ENCODE measurements at places on chromosomes 6 and 20.

GRCh38 chr6:167965592-167966539 lies 31.6 kb upstream of the KIF25 start:
- DNase-seq = no peak

- no peak for DNase-seq
Measured at GRCh38 chr6:48388044-48388443, 277.0 kb upstream of the PTCHD4 start.

DNA sequence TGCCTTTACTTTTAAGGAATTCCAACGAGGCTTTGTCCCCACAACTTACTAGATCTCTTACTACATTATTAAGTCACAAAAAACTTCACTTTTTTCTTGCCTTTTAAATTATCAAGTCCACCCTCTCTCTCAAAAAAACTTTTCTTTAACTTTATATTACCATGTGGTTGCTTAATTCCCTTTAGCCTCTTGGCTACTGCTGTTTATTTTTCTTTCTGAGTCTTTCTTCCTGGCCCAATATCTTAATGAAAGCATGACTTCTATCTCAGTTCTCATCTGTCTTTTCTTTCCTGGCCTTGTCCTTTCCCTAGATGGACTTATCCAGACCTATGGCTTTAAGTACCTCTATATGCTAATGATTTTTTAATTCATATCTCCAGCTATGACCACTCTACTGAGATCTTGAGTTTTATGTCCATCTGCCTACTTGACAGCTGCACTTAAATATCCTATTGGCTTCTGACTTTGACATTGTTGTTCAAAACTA lies 710.5 kb downstream of the RFPL4B start:
- no peak for DNase-seq

DNA sequence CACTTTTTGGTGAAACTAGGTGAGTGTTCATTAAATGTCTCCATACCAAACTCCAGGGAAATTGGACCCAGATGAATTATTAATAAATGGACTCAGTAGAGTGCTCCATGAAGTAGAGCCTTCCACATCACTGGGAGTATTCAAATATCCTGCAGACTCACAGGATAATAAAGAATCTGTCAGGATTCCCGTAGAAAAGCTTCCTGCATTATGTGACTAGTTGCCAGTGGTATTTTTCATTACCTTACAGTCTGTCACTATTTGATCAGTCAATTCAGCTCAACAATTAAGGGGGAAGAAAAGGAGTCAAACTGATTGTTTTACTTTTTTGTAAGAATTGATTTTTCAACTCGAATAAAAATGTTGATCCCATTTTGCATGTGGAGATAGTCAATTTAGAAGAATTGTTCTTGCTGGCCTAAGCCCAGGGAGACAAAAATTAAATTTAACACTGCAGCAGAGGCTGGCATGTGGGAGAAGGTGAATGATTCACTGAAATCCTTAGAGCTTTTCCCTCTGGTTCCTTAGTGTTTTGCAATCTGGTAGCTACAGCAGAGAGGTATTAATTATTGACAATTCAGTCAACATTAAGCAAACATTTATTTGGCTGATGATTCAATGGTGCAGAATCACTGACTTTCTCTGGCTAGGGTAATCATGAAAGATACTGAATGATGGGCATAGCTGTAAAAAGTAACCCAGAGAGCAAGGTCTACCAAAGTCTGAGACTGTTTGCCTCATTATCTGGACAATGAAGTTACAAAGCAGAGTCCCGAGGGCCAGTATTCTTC lies 442.4 kb downstream of the CD83 start:
- no peak for DNase-seq

DNA sequence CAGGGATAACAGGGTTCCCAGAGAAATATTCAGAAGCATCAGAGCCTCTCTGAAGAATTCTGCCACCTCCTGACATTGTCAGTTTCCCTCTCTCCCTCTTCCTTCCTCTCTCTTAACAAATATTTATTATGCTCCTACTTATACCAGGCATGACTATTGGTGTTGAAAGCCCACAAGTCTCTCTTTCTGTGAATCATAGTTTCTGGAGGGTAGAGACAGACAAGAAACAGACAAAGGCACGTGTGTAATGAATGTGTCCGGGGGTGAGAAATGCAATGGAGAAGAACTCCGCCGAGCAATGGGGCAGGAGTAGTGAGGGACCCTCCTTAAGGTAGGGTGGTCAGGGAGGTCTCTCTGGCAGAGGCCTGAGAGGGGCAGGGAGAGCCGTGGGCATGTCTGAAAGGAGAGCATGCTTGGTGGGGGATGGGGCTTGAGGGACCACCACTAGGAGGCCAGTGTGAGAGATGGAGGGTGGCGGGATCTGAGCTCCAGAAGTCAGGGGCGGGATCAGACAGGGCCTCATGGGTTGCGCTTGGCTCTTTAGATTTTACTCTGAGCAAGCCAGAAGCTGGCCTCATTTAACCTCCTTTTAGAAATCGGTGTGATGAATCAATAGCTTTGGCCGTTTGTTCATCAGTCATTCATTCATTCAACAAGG lies 57.3 kb downstream of the EYA2 start:
- DNase-seq = no peak

DNA sequence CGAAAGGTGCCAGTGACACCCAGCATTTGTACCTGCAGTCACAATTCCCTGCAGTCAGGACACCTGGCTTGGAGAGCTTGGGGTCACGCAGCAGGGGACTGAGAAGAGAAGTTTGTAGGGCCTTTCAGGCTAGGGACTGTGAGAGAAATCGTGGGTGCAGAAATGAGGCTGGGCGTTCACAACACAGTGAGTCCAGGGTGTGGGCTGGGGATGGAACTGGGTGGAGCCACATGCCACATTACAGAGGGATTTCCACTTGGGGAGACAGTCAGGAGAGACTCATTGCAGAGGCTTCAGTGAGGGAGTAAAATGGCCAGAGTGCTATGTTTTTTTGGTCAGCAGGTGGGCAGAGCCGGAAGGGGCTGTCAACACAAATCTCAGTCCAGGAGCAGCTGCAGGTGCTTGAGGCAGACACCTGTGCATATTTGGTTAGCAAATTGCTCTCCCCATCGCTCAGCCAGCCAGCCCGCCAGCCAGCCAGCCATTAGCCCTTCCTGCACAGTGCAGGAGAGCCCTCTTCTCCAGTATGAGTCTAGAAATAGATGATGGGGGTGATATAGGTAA lies 7.4 kb downstream of the ITPR3 start:
- no peak for DNase-seq

- DNase-seq = no peak
Measured at GRCh38 chr20:43937591-43937990, 22.9 kb downstream of the TOX2 start.

DNA sequence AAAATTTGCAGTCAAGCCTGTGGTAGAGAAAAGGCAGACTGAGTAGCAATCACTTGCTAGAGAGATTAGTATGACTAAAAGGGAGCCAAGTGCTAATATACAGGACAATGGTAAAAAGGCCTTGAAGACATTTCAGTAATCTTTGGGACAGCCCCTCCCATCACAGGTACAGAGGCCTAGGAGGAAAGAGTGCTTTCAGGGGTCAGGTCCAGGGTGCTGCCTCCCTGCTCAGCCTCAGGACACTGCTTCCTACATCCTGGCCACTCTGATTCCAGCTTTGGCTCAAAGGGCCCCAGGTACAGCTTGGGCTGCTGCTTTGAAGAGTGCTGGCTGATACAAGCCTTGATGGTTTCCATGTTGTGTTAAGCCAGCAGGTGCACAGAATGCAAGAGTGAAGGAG lies 543.5 kb downstream of the MMUT start:
- DNase-seq = no peak

DNA sequence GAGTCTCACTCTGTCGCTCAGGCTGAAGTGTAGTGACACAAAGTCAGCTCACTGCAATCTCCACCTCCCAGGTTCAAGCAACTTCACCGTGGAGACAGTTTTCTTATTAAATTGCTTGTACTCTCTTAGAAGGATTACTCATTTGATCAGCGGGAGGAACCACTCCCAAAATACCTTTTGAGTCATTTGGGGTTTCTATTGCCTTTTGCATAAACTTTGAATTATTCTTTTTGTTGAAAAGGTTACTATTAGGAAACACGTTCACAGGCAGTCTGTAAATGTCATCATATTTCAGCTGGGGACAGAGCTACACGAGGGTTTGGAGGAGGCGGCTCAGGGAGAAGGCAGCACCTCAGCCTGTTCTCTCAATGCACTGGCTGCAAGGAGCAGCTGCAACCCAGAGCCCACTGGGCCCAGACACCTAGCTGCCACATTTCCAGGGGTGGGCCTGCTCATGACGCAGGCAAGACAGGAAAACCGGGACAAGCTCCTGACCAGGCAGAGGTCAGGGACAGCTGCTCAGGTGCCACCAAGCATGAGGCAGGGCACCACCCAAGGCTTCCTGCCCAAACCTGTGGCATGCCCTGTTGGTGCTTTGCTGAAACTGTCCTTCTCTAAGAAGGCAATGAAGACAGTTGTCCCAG lies 205.9 kb downstream of the BMP7 start:
- DNase-seq = no peak

GRCh38 chr6:39929733-39930461 lies 4.4 kb downstream of the MOCS1 start:
- no peak for DNase-seq

- DNase-seq = no peak
Measured at GRCh38 chr6:7912736-7913517, 2.3 kb upstream of the TXNDC5 start.

DNA sequence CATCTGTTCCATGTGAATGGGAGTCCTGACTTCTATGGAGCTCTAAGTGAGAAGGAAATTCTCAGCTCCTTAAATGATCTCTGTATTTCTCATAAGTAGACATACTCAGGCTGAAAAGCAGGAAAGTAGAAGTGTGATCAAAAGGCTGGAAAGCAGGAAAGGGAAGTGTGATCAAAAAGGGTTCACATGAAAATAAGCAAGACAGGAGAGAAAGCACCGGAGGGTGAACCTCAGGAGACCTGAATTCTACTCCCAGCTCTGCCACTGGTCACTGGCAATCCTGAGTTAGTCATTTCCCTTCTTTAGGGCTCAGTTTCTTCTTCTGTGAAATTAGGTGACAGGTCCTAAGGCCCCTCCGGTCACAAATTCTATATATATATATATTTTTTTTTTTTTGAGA lies 55.5 kb upstream of the TRERF1 start:
- DNase-seq = no peak

- no peak for DNase-seq
Measured at GRCh38 chr6:16819752-16820151, 58.5 kb upstream of the ATXN1 start.

- DNase-seq = no peak
Measured at GRCh38 chr6:7166410-7167293, 58.9 kb downstream of the RREB1 start.

DNA sequence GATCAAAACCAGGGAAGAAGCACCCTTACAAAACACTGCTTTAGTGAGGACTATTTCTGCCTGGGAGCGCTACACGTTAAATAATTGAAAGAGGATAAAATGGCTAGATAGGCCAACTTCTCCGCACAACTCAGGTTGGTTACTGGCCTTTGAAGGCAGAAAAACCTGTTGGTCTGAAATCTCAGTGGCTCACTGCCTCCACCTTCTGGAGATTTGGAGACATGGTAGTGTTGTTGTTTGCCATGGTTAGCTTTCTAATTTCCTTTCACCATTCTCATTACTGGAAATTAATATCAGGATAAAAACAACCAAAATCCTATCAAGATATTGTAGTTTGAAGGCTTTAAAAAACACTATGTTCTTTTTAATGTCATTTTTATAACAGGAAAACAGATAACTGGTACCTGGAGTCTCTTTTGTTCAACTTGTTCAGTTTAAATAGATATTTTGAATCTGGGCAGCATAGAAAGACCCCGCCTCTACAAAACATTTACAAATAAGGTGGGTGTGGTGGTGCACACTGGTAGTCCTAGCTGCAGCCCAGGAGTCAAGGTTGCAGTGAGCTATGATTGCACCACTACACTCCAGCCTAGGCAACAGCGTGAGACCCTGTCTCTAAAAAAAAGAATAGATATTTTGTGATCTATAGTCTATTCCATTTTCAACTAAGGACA lies 27.5 kb upstream of the BCLAF1 start:
- peak; percentile 6 for DNase-seq

- DNase-seq = no peak
Measured at GRCh38 chr6:49782725-49783124, 4.4 kb downstream of the PGK2 start.

DNA sequence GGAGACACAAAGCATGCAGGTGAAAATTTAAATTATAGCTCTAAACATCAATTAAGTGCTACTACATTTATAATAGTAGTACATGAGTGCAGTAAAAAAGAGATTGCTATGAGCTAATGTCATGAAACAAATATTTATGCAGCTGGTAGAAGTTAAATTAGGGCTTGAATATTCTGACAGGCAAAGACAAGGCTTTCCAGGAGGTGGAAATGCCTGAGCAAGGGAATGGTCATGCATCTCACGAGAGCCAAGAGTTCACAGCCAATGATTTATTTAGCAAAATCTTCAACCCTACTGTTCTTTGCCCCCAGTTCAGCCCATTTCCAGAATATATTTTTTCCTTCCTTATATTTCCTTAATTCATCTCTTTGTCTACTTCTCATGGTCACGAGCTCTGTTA lies 128.9 kb downstream of the HIVEP2 start:
- DNase-seq = no peak

- DNase-seq = no peak
Measured at GRCh38 chr20:15902493-15902892, 670.8 kb downstream of the KIF16B start.

- no peak for DNase-seq
Measured at GRCh38 chr6:110359556-110359955, 1.4 kb upstream of the METTL24 start.

GRCh38 chr6:10409731-10410206 lies 5.1 kb downstream of the TFAP2A start:
- DNase-seq = no peak

GRCh38 chr6:170135821-170136471 lies 154.9 kb downstream of the DLL1 start:
- DNase-seq = no peak

DNA sequence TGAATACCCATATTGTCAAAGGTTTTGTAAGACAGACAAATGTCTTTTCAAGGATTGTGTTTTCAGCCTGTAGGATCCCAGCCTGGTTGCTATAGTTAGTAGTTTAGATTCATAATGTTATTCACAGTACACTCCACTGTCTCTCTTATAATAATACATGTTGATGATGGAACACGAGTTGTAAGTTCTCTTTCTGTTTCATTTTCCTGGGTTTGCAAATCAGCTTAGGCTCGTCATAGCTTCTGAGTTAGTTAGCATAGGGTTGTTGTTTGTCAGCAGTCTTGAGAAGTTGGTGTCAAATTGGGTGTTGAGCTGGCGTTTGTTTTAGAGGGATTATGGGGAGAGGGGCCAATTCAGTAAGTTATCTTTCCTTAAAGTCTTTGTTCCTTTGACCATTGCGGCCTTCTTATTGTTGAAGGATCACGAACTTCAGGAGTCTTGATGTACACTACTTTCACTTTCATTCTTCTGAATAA lies 45.8 kb downstream of the QKI start:
- DNase-seq = no peak

- no peak for DNase-seq
Measured at GRCh38 chr20:57657535-57658446, 37.6 kb upstream of the ZBP1 start.
